Stimulated activated CD8-positive, alpha-beta memory T cell treated with anti-CD3 and anti-CD28 coated beads, Interleukin-4, amount 100 ng/mL, for 1 hour (primary cell): ENCODE measurements at places on chromosomes 7 and 10.

GRCh38 chr10:26675873-26676257 lies 21.6 kb upstream of the PDSS1 start:
- DNase-seq = no peak

- DNase-seq = no peak
Observed at GRCh38 chr7:25091176-25091575, 33.9 kb downstream of the CYCS start.

GRCh38 chr10:115525141-115525540 lies 432.0 kb downstream of the ATRNL1 start:
- DNase-seq = no peak

- DNase-seq = no peak
Observed at GRCh38 chr7:138581065-138581464, 120.1 kb downstream of the SVOPL start.

- no peak for DNase-seq
Observed at GRCh38 chr10:107269626-107270025, 105.1 kb upstream of the SORCS1 start.

DNA sequence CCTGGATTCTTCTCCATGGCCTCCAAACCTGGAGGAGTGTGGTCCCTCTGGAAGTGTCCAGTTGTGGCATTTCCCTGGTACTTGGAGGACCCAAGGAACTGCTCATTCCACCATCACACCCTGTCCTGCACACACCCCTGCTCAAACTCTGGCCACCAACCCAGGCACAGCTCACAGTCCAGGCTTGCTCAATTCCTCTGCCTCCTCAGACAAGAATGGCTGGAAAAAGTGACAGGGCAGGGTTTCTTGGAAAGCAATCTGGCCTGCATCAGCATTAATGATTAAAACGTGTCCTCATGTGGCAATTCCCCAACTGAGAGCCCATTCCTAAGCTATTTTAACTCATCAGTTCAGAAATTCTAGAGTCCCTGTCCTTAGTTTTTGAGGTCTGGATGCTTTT lies 17.2 kb upstream of the TPST1 start:
- no peak for DNase-seq

GRCh38 chr10:126895214-126895781 lies 9.9 kb upstream of the DOCK1 start:
- DNase-seq = no peak

- no peak for DNase-seq
Observed at GRCh38 chr7:14934839-14935238, 32.3 kb upstream of the DGKB start.

DNA sequence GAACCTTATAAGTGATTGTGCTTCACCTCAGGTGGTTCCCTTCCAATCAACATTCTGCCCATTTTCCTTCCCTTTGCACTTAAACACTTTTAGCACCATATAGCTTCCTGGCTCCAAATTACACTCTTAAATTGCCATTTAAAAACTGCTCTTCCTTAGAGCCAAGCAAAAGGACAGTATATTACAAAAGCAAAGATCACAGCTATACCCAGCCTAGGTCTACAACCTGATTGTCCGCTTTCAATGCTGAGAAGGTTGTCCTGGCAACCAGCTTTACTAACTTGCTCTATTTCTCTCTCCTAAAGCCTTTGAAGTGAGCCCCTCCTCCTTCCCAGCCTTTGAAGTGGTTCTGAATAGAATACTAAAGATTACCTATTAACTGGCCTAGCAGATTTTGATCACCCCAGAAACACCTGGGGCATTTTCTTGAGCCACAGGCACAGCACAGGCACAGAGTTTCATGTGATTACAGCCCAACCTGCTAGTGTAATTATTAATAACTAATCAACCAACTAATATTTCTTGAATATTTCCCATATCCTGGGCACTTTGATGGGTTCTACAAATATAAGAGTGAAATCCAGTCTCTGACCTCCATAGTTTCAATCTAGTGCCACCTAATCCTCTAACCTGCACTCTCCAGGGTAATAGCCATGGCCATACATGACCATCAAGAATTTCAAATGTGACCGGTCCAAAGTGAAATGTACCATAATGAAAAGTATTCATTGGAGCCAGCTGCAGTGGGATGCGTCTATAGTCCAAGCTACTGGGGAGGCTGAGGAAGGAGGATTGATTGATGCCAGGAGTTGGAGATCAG lies 63.6 kb upstream of the TRIM24 start:
- DNase-seq = no peak

GRCh38 chr7:23011222-23011924 lies 2.6 kb downstream of the HYCC1 start:
- no peak for DNase-seq

- no peak for DNase-seq
Observed at GRCh38 chr7:113652501-113652900, 266.3 kb downstream of the PPP1R3A start.

GRCh38 chr7:47046949-47047348 lies 535.0 kb downstream of the TNS3 start:
- no peak for DNase-seq

DNA sequence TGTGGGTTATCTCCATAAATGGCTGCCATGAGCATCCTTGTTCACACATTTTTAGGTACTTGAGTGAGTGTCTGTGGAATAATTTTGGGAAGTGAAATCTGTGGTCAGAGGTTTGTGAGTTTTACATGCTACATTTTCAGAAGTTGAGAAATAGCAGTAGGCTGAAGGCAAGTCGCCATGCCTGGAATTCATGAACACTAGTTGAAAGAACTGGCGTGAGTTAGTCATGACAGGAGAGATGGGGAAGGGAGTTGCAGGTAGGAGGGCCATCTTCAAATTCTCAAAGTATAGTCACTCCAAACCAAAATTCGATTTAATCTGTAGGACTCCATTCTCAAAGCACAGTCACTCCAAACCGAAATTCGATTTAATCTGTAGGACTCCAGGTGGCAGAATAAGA lies 89.6 kb downstream of the EGFR start:
- no peak for DNase-seq

DNA sequence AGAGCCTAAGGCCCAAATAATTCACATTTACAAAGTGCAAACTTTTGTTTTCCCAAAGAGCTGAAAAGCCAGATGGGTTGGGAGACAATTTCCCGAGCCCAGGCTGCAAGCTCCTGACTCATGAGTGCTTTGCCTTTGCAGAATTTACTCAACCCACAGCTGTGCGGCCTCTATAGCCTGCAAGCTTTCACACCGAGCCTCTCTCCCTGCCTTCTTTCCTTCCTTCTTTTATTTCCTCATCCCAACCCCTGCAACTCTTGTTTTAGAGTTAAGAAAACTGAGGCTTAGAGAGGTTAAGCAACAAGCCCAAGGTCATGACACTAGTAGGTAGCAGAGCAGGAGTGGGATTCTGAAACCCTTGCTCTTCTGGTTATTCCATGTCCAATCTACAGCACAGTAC lies 203.0 kb upstream of the GPR26 start:
- DNase-seq = no peak

DNA sequence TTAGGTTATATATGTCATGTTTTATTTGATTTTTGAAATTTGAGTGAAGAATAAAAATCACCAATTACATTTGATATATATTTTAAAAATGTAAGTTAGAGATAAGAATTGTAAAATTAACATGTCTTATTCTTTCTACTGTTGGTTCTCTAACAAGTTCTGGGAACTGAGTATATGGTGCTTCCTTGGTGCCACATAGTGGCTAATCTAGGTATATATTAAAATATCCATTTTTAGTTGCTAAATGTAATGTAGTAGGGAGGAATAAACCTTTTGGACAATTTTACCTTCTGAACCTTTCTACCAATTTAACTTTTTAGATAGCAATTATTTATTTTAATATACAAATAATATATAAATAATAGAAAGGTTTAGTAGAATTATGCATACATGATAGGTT lies 17.5 kb downstream of the CFAP69 start:
- no peak for DNase-seq

DNA sequence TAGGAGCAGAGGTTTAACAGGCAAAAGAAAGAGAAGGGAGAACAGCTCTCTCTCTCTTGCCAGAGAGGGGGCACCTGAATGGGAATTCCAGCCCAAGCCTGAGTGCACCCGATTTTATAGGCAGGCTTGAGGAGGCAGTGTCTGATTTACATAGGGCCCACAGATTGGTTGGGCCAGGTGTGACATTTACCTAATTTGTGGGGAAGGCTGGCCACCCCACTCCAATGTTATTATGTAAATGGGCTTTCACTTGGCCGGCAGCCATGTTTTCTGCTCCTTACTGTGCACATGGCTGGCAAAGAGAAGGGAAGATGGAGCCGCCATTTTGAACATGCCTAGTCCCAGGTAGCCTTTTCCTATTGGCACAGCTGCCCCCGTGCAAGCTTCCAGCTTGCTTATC lies 735.5 kb upstream of the AUTS2 start:
- no peak for DNase-seq

- no peak for DNase-seq
Observed at GRCh38 chr7:2785071-2785500, 59.0 kb downstream of the GNA12 start.

GRCh38 chr7:115971506-115971905 lies 59.1 kb downstream of the TFEC start:
- DNase-seq = no peak

DNA sequence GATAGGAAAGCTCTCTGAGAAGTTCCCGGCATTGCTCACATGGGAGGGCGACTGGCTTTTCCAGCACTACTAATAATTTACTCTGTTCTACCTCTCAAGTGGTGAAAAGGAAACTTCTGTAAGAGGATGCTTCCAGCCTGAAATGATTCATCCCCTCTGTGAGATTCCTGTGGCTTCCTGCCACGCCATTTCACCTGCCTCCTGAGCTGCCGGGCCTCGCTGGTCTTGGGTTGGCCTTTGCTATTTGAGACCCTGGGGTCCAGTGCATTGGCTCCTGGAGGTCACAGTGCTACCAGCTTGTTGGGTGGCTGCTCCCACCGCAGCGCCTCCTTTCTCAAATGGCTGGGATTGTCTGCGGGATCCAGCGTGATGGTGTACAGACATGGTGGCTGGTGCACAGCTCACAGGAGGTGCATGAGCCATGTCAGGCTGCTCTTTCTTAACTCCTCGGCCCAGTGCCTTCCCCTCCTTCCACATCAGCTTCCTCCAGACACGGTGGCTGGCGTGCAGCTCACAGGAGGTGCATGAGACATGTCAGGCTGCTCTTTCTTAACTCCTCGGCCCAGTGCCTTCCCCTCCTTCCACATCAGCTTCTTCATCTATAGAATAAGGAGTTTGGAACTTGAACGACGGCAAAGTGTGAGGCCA lies 42.9 kb upstream of the PCBD1 start:
- DNase-seq = no peak

- no peak for DNase-seq
Observed at GRCh38 chr10:47447705-47448104, 36.2 kb downstream of the ANXA8 start.

DNA sequence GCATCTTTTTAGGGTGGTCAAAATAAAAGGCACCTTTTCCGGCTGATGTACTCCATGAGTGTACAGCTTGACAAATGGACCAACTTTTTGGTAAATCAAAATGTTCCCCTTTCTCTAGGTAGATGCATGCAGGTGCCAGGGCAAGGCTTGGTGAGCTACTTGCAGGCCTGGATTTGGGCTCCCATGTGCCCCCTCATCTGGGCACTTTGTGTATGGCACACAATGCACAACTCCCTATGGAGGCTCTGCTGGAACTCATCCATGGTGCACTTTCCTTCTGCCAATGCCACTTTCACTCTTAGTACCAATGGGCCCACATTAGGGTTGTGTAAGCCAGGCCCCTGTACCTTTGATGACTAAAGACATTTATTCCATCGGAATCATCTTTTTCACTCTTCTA lies 300.8 kb downstream of the SDHAF3 start:
- no peak for DNase-seq

DNA sequence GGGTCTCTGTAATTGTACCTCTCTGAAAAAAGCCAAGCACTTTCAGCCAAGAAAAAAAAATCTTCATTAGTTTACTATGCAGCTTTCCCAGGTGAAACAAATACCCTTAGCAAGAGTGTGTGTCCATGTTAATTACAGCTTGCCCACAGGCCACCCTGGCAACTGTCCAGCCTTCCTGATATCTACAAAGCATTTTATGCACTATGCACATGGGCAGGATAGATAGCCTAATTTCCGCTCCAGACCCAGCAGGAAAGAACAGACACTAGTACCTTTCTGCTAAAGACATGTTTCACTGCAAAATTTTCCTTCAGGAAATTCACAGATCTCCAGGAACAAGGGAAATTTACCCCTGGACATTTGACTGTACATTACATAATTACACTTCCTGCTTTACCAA lies 24.4 kb downstream of the CACNA2D1 start:
- no peak for DNase-seq

DNA sequence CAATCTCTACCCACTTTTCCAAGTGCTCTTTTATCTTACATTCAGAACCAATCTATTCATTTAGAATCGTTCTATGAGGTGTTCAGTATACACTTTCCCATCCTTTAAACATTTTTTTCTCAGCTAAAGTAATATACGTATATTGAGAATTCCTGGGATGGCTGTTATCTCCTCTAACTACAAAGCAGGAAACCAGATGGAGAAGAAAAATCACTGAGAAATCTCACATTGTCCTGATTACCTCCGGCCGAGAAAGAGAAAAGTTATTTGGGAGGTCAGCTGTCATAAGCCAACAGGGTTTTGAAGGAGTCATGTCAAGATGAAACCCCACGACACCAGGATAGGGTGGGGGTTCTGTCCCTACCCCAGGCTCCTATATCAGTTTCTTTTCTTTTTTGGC lies 99.2 kb upstream of the KDM7A start:
- no peak for DNase-seq

GRCh38 chr7:130899638-130900401 lies 165.8 kb upstream of the KLF14 start:
- DNase-seq = no peak

GRCh38 chr7:36283181-36283580 lies 106.5 kb upstream of the ANLN start:
- no peak for DNase-seq

GRCh38 chr7:150406312-150406566 lies 27.1 kb downstream of the ZNF775 start:
- DNase-seq = no peak

DNA sequence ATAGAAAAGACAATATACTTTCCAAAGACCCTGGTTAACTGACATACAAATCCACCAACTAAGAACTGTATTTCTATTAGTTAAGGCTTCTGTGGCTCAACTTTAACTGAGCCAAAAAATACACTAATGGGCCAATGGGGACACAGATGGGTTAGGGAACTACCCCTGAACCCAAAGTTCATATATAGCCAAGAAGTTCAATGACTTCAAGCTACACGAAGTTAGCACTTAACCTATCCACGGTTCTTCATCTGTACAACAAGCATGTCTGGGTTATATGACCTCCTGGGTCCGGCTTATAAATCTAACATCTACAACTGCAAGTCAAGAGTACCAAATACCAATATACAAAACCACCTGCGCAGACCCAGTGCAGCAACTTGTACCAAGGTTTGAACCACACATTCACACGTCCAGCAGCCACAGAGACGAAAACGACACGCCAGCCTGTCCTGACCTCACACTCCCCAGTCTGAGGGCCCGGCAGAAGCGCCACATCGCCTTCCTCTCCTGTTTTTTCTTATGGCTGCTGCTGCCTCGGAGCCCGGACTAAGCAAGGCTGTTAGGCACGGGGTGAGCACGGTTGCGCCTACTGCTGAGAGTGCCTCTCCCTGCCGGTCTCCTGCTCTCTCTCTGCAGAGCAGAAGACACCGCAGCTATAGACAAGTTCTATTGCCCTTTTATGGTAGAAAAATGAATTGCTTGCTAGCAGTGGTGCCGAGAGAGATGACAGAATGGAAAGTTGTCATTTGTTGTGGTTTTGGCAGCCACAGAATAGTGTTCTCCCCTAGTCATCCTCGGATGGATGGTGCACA lies 86.3 kb downstream of the RNF216 start:
- peak; percentile 64 for DNase-seq

- DNase-seq = no peak
Observed at GRCh38 chr7:11177793-11178192, 204.1 kb downstream of the PHF14 start.
